ENCODE measurements at places on chromosomes 7 and 10. TPM values are rescaled to one million over a fixed set of nuclear protein-coding genes. Genes with fewer than 3 reads are reported as not detected.
A peak's percentile ranks its signal among the peaks of the same experiment; 100 is the strongest.

GRCh38 chr10:33492701-33493345 lies 158.4 kb upstream of the NRP1 start:
- no peak for DNase-seq

DNA sequence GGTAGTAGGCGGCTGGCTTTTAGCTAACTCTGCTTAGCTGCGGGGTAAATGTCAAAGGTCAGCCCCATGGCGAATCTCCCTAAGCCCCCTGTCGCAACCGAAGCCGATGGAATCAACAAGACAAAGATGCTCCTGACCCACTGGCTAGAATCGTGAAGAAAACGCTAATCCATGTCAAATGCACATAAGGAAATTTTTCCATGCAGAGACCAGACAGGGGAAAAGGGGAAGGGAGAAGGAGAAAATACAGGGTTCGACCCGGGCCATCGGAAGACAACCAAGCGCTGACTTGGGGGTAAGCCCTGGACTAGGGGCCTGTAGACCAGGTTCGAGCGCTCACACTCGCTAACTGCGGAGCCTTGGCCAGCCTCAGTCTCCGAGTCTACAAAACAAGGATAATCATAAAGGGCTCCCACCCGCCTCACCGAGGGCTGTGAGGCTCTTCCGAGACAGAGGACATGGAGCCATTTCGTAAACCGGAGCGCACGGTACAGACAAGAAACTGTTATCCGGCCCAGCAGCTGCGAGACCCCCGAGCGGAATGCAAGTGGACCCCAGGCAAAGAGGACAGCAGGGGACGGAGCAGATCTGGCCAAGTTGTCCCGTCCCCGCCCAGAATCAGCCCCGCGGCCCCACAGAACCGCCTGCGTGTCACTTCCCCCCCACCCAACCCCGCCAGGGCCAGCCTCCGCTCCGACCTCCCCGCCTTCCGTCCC lies 507 bp downstream of the SAR1A start:
- peak; percentile 22 for DNase-seq

The CBX3 gene
- 252 TPM for total RNA-seq

- no peak for DNase-seq
These were observed 46.2 kb upstream of the ARL4A start for GRCh38 chr7:12641196-12641595.

- no peak for DNase-seq
These were observed 3.9 kb downstream of the FAM20C start for GRCh38 chr7:196283-196682.

DNA sequence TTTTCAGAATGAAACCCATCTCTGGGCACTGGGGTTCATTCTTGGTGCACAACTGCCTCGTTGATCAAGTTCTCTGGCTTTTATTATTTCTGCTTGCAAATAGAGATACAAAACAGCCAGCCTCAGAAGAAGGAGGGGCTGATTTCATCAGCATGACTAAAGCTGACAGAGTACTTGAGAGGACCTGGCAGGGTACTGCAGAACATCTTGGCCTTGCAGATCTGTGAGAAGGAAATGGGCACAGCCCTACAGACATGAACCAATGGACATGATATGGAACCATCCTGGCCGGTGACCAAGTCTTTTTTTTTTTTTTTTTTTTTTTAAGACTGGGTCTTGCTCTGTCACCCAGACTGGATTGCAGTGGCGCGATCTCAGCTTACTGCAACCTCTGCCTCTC lies 240.6 kb downstream of the VTI1A start:
- no peak for DNase-seq

The MALRD1 gene
- total RNA-seq = not detected

The EGFR gene
- 25.1 TPM for total RNA-seq

GRCh38 chr7:66643395-66643794 lies 14.7 kb downstream of the KCTD7 start:
- no peak for DNase-seq

DNA sequence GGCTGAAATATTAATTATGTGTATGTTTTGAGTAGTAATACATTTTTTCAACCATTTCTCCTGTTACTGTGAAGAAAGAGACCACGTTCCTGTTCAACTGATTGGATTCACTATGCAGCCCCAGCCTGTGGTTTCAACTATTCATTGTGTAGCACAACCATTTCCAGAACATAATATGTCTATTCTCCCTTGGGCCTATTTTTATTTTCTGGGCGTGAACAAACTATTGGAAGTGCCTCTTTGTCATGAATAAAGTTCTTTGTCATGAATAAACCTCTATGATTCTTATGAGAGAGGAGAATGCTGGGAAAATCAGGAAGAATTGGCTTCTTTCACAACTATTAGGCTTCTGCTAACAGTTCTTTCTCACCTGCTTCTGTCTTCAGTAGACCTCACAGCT lies 152.4 kb downstream of the GNAT3 start:
- DNase-seq = no peak

The SAMD9L gene
- total RNA-seq = 4.7 TPM

DNA sequence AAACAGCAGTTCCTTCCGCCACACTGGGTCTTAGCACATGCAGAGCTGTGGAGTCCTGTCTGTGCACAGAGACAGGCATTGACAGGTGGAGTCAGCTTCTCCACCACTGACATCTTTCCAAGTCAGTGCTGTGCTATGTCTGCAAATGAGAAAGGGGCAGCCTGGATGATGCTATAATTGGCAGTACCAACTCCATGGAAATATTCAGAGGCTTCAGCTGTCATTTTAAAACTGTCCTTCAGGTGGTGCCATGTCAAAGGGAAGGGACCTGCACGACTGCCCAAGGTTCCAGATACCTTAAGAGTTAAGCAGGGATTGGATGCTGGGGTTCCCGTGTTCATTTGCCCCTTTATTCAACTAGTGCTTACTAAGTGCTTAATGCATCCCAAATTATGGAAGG lies 258.0 kb upstream of the PRKCQ start:
- DNase-seq = peak; percentile 13

The GSTK1 gene
- 117 TPM for total RNA-seq

DNA sequence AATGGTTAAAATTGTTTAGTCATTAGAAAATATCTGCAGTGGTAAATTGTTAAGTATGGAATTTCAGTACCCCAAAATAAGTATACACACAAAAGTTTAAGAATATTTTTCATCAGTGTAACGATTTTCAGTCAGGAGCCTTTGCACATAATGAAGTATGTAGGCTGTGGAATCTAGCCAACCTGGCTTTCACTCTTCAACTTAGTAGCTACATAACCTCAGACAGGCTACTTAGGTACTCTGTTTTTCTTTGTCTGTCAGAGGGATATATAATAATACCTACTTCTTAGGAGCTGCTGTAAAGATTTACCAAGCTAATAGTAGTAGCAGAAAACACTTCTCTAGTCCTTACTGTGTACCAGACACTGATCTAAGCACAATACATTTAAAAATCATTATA lies 137.5 kb downstream of the ZEB1 start:
- no peak for DNase-seq

DNA sequence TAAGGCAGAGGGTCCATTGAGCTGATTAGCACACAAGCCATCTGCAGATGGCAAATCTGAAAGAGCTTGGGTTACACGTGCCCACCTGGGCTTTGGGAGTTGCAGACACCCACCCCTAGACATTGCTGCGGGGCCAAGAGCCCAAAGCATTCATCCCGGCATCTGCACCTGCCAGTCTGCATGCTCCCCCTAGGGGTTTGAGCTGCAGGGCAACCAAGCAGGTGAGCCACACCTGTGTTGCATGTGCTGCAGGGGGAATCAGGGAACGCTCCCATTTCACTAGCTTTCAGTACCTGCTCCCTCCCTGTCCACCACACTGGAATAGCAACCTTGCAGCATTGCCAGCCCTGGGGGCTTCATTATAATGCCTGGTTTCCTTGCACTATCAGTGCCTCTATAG lies 21.1 kb downstream of the C7orf33 start:
- DNase-seq = no peak

DNA sequence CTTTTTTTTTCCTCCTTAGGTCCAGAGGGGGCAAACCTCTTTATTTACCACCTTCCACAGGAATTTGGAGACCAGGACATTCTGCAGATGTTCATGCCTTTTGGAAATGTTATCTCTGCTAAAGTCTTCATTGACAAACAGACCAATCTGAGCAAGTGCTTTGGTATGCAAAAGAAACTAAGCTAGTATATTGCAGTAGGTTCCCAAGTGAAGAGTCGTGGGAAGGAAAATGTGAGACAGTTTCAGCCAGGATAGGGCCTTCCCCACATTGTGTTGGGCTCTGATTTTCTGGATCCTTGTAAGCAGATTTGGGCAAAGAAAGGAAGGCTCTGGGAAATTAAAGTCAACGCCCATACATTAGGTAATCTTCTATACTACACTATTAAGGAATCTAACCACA lies 285.6 kb downstream of the USP6NL start:
- DNase-seq = no peak

DNA sequence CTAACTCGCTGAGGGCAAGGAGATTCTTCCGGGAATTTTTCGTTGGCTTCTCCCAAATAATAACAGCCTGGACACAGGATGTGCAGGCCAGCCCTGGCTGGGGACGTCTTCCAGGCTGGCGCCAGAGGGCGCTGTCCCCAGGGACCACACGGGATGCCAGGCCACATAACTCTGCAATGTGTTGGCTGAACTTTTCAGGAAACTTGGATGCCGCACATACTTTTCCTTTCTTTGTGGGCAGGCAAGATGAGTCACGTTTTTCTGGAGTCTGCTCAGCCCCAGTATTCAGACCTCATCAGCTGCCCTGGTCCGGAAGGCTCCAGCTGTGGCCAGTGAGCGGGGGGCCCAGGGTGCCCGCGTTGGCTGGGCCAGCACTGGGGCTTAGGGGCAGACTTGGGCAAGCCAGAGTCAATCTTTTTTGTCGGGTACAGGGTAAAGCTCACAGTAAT lies 122.7 kb downstream of the PRKAG2 start:
- DNase-seq = peak; percentile 96

DNA sequence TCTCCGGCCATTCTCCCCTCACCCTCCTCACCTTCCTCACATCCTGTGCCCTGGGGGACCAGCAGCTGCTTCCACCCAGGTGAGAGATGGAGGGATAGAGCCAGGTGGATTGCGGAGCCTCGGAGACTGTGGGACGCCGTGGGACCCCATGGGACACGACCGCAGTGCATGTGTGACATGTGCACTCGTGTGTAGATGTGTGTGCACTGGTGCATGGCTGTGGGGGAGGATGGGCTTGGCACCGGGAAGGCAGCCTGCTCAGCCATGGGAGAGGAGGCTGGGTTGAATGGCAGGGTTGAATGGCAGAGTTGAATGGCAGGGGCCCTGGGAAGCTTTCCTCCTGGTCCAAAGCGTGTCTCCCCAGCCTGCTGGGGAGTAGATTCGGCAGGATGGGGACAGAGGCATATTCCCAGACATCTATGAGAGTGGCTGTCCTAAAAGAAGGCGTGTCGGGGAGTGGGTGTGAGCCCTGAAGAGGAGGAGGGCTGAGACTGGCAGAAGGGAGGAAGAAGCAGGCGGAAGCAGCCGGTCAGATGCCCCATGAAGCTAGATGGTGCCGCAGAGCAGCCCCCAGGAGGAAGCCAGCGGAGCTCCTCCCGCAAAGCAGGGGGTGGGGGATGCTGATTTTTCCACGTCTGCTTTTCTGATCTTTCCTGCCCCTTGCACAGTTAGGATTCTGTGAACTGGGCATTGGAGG lies 815 bp downstream of the GIMAP8 start:
- no peak for DNase-seq
